Vagina (tissue), 2 donors: ENCODE measurements at places on chromosomes 3 and 15.

DNA sequence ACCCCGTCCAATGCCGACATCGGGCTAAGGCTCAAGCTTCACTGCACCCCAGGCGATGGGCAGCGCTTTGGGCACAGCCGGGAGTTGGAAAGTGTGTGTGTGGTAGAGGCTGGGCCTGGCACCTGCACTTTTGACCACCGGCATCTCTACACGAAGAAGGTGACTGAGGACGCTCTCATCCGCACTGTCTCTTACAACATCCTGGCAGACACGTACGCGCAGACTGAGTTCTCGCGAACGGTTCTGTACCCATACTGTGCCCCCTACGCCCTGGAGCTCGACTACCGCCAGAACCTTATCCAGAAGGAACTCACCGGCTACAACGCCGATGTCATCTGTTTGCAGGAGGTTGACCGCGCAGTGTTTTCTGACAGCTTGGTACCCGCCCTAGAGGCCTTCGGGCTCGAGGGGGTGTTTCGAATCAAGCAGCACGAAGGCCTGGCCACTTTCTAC is 1.0 kb downstream of the PDE12 start:
- DNase-seq: no peak

DNA sequence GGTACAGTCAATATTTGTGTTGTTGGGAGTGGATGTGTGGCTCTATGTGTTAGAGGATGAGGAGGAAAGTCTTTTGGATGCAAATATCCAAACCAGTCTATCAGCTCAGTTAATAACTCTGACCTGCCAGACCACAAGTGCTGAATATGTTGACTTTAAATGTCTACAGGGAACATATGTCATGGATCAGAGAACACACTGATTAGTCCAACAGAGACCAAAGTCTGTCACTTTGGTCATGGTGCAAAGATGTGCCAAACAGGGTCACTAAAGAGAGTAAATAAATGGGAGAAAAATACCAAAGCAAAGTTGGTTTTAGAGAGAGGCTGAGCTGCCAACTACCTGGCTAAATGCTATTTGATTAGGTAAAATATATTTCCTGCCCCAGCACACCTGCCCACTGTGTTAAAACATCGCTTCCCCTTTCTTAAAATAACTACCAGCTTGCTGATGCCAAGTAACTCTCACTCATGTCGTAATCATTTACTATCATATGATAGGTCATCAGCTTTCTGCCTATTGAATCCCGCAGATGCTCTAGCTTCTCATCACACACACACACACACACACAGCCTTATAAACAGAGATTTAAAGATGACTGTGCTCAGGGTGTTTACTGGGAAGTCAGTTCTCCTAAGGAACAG is 173.3 kb downstream of the PDZRN3 start:
- DNase-seq: no peak

DNA sequence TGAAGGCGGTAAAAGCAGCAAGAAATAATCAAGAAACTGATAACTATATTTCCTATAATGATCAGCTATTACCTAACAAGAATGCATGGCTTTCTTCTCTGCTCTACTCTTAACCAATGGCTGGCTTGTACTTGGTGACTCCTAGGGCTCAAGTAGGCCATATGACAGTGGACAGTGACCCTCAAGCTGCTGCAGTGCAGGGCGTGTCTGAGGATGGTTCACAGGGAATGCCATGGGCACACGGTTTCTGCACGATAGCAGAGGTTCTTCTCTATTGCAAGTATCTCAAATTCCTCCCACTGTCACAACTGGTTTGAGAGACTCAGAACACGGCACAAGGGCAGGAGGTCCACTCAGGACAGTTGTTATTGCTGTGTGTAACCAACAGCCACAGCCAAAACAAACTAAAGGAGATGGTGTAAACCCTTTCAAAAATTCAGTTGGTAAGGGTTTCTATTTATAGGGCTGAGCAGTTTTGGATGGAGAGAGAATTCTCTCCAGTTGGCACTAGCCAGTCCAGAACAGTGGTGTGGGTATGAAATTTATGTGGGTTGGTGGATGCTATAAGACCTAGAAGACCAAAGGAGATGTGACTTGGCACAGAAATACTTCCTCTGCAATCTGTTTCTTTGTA is 103.2 kb upstream of the ST8SIA2 start:
- peak; percentile 64 for DNase-seq

DNA sequence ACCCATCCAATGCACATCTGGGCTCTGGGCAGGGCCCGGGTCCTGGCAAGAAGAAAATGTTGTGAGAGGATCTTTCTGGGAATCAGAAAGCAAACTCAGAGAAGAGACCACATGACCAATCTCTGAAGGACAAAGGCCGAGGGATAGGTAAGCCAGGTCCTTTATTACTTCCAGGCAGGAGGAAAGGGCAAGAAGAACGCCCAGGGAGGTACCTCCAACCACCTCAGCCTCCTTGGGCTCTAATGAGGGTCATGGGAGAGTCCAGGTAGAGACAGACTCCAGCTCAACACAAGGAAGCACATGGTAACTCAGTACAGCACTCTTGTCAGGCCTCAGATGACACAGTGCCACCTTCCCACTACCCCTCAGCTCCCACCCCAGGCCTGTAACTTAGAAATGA is 26.0 kb downstream of the ZNF445 start:
- no peak for DNase-seq

DNA sequence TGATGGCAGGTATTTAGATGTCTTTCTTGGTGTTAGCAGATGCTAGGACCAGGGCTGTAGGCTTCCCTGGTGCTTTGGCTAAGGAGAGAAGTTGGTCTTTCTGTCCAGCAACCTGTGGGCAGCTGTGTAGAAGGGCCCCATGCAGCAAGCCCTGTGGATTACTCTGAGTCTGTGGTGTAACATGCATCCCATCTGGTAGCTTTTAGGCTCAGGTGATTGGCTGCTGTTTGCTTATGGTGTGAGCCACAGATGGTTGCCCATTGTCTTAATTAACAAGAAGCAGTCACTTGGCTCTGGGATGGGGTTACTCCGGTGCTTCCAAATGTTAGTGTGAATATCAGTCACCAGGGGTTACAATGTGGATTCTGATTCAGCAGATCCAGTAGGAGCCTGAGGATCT is 368.6 kb upstream of the C2CD4B start:
- DNase-seq: no peak

DNA sequence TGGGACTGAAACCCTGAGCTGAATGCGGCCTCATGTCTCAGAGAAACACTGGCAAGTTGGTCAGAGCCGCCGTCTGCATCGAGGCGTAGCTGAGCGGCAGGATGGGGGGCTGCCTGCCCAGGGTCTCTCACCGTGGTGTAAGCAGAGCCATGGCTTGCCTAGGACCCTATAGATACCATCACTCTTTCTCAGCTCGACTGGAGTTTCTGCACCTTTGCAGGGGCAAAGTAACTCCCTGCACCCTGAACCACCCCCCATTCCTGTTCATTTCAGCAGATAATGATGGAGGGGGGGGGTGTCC is 28.4 kb upstream of the NR2E3 start:
- no peak for DNase-seq

DNA sequence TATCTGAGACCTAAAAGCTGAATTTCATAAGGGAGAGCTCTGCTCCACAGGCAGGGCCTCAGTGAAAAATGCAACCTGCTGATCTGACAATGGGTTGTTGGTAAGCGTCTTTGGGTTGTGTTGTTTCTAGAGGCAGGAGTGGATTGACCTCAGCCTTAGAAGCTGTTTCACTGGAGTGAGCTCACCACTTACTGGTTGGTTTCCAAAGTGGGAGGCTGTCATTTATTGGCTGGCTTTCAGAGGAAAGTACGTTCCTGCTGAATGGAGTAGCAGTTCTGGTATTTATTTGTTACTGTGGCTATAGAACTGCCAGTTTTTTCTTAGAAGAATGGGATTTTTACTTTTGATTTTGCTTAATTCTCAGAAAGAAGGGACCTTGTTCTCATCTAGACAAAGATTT is 29.3 kb upstream of the COL6A5 start:
- no peak for DNase-seq

DNA sequence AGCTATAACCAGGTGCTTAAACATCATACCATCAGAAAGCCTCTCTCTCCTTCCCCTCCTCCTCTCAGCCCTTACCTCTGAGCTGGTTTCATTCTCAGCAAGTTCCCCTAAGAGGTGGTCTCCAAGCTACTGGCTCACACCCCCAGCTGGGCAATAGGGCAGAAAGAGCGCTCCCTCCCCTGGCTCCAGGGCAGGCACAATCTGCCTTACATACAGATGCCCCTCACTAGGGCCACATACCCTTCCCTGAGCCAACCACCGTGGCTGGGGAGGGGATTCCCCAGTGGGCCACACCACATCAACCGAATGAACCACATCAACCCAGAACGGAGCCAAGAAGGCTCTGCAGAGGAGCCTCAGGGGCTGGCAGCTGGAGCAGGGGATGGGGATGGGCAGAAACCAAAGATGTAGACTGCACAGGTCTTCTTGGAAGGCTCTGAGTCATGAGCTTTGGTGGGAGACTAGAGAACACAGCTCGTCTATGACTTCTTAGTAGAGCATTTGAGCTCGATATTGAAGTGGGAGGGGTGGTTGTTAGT is 4.6 kb upstream of the FBLN2 start:
- no peak for DNase-seq

GRCh38 chr15:99755692-99756409 is 22.6 kb upstream of the LYSMD4 start:
- no peak for DNase-seq
